Stimulated activated naive B cell treated with anti-CD40 and anti-IgM and Interleukin-4, amounts not matched to agents 10 μg/mL and 1 μg/mL and 100 μg/mL, for 72 hours (primary cell): ENCODE measurements at places on chromosomes 12 and 14.

DNA sequence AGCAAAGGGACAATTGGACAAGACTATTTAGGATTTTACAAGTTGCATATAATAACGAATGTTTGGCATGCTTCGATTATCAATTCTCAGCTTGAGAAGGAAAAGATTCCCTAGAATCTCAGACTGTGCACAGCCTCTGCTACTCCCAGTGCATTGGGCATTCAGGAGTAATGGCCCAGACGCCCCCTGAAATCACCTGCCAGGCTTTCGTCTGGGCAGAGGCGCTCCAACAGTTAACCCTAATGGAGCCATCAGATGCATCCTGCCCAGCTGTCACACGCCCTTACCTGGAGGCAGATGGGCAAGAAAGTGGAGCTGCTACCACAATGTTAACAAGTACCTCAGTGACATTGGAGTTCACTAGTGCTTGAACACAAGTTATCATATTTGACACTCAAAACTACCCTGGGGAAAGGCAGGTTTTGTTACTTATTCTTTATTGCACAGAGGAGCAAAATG, 927 bp upstream of the LRP6 start:
- DNase-seq, result no peak

GRCh38 chr12:55933799-55934742, 3.1 kb downstream of the DGKA start:
- DNase-seq, result no peak

GRCh38 chr14:77314043-77314442, 6.6 kb downstream of the POMT2 start:
- DNase-seq, result no peak

GRCh38 chr12:75863533-75863932, 168.0 kb downstream of the PHLDA1 start:
- no peak for DNase-seq

DNA sequence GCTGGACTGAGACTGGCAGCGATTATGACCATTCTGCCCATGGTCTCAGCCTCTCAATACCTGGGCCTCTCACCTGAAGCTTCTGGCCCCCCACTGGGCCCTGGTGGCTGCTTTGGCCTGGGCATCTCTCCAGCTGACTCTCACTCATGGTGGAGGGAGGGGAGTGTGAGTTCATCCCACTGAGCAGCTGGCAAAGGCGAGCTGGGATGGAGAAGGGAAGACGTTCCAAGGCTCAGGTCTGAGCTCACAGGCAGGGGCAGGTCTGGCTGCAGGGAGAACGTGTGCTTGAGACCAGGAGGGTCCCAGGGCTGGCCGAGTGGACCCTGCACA, 103.5 kb downstream of the TMEM121 start:
- DNase-seq, result no peak

DNA sequence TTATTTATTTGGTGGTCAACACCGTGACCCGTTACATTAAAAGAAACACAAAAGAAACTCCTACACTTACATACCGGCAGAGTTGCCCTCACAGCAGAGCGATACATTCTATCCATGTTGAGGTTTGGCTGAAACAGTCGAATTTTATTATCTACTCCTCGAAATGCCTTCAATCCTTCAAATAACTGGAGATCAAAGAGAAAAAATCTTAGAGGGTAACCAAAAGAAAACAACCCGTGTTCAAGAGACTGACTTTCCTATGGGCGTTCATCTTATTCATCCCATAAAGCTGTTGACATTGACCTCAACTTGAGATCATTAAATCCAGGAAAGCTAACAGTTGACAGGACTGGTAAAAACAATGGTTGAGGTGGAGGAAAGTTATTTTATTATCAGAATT, 67.7 kb downstream of the BCAT1 start:
- no peak for DNase-seq

DNA sequence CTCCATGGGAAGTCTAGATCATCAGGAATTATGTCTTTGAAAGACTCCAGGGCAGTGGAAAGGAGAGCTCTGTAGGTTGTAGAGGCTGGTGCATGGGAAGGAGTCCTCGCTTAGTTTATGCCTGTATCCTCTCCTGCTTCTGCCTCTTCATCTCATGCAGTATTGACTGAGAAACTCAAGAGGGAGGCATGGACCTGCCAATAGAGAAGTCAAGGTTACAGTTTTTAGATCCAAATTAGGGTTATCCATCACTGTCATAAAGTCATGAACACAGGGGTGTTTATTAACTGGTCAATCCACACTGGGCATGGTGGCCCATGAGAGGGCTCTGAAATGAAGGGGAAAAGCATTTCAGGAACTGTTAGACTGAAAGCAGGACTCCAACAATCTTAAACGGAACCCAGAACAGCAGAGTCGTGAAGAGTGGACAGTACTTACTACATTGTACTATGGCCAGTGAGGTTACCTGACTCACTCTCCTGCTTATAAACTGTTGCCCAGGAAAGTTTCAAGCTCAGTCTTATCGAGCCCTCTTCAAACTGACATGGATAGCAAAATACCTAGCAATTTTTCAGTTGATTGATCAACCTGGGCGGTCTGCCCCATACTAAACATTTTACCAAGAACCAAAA, 30.1 kb upstream of the DHRS7 start:
- no peak for DNase-seq

DNA sequence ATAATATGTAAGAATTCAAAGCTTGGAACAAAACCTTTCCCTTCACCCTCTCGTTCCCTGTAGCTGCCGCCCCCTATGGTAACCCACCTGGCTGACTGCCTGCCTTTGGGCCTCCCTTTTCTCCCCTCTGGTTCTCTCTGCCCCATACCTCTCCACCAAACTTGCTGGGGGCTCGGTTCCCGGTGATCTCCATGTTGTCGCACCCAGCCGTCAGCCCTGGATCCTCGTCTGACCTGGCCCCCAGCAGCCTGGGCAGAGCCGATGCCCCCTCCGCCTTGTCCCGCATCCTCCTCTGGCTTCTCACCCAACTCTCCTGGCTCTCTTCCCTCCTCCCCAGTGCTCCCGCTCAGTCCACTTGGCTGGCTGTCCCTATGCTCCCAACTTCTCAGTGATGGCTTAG, 4.5 kb downstream of the CYP46A1 start:
- DNase-seq, result no peak

DNA sequence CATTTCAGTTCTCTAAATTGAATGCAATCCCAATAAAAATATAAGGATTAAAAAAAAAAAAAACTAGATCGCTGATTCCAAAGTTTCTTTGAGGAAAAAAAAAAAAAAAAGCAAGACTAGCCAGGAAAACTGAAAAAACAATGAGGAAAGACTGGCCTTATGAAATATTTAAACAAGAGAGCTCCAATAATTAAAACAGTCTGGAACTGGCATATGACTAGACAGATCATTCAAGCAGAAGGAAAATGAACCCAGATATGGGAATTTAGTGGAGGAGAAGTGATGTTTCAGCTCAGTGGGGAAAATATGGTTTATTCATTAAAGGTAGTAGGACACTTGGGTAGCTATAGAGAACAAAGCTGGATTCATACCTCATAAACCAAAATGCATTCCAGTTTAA, 42.0 kb upstream of the TBC1D15 start:
- no peak for DNase-seq

DNA sequence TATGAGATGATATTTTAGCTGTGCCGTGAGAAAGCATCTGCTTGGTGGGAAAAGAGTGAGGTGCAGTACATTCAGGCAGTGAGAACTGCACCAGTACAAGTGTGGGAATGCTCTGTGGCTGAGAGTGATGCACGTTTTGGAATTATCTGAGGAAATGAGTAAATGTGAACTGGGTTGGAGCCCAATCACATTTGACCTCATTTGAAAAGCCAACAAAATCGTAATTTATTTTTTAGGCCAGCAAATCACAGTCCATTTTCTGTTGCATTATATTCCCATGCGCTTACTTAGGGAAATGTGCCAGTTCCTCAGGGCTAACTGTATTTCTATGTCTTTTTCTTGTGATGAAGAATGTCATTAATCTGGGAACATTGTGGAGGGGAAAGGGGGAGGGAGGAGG, 77.3 kb downstream of the SNAPC1 start:
- DNase-seq, result no peak

DNA sequence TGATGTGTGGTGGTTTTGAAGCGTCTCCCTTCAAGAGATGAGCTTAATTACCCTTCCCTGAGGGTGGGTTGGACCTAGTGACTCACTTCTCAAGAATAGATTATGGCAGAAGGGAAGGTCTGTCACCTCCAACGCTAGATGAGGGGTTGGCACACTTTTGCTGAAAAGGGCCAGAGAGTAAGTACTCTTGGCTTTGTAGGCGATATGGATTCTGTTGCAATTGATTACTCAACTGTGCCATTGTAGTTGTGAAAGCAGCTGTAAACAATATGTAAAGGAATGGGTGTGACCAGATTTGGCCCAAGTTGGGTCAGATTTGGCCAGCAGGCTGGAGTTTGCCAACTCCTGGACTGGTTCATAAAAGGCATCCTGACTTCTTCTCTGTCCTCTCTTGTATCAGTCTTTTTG, 53.3 kb downstream of the SMIM41 start:
- DNase-seq, result no peak

DNA sequence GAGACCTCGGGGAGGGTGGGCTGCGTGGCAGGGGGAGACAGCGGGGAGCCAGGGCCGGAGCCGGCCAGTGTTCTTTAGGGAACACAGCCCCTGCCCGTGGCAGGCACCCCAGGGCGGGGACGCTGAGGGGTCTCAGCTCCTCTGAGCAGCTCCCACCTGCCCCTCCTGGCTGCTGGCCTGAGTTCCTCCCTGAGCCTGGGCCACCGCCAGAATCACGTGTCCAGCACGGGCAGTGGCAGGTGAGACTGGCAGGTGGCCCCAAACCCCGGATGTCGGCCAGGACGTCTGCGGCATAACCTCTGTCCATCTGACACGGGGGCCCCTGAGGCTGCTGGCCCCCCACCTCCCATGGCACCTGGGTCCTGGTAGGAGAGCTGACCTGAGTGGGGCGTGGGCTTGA, 25.1 kb downstream of the NOC4L start:
- DNase-seq, result no peak

DNA sequence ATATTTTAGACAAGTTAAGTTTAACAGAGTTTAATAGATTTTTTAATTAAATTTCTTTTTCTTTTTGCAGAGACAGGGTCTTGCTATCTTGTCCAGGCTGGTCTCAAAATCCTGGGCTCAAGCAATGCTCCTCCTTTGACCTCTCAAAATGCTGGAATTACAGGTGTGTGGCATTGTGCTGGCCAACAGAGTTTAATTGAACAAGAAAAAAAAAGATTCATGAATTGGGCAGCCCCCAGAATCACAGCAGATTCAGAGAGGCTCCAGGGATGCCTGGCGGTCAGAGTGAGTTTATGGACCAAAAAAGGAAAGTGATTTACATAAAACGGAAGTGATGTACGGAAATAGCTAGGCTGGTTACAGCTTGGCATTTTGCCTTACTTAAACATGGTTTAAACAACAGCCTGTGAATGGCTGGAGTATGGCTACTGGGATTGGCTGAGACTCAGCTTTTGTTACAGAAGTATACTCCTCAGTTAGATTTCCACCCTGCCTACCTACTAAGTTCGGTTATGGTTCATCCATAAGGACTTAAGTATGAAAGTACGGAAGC, 14.5 kb upstream of the TESPA1 start:
- DNase-seq, result no peak

GRCh38 chr12:124441443-124442194, 125.8 kb downstream of the NCOR2 start:
- no peak for DNase-seq

- DNase-seq, result no peak
Measured at GRCh38 chr14:30779210-30779609, 95.1 kb upstream of the COCH start.

DNA sequence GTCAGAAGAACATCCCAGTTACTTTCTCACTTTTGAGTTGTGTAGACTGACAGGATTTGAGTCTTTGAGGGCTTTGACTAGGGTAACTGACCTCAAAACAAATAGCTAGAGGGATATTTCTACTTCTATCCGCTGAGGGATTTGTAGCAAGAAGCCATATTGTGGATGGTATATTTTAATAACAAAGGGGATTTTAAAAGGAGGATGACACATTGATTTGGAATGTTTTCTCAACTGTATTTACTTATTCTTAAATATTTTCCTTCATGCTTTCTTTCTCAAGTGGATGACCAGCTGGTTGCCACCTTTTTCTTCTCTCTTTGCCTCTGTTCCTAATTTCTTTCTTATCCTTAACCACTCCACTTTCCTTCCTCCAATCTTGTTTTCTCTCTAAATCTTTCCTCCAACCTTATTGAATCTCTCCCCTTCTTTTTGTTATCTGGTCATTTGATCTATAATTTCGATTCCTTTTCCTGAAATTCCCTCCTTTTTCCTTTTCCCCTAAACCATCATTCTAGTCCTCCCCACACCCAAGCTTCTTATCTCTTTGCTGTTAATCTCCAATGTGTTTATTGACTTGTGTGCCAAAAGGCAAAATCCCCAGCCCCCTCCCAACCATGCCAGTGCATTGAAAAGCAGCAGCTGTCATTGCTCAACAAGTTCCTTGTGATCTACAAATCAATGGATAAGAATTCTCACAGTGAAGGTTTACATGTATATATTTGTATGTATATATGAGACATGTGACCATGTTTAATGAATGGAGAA, 411.6 kb downstream of the RAD51B start:
- no peak for DNase-seq

DNA sequence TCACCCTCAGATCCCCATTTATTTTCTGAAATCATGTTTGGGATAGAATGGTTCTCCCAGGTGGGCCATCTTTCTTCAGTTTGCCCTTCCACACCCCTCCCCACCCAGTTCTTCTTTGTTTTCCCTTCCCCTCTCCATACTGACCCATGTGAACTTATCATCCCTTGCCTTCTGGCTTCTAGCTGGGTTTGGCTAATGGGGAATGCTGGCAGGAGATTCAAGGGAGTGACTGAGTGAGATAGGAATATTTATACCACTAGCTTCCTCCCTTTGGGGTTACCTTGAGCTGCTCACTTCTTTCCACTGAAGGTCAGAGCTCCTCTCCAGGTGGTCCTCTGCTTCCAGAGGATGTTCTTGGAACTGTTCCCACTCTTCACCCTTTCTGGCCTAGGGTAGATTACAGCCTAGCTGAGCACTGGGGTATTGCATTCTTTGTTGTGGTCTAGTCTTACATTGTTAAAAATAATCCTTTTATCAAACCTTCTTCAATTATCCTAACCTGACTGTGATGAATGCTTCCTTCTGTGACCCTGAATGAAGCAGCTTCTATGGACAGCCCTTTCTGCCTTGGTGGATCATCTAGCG, 88.3 kb upstream of the ATP2B1 start:
- no peak for DNase-seq

DNA sequence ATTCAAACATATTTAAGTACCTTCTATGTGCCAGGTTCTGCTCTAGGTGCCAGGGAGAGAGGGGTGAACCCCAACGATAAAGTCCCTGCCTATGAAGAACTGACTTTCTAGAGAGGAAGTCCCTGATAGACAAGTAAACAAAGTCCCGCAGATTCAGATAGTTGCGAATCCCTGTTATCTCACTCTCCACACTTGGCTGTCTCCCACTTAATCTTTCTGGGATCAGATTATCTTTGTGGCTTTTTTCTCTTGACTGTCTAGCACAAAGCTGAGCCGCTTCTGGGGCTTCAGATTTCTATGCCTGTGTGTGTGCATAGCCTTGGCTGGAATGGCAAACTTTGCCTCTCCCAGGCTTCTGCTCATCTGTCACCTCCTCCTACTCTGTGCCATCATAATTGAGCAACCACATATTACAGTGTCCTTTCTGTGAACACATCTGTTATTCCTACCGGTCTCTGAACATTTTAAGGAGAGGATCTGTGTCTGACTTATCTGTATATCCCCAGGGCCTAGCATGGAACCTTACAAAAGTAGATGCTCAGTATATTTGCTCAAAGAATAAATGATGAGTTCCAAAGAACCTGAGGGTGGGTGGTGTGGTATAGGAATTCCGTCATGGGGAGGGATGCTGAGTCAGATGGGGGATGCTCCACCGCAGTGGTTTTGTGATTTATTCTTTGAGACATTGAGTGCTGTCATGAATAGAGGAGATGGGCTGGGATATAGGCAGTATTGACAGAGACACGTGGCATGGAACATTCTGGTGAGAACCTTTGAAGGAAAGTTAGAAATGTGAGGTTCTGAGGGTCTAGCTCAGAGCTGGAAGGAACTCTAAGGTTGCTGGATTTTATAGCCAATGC, 28.5 kb downstream of the RGS6 start:
- no peak for DNase-seq
